ENCODE measurements at places on chromosomes 5 and 9.

DNA sequence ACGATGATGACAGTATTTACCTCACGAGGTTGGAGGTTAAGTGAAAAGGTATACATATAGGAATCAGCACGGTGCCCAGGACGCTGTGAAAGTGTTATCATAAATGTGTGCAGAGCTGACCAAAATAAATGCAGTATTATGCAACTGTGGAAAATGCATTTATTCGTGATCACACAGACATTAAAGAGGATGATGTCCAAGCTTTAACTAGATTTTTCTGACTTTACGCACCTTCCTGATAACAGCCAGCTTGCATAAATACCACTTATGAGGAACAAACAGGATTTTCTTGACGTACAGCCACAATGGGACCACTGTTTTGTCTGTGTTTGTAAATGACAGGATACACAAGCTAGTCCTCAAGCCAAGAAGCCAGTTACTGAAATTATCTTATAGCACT lies 71.4 kb upstream of the ATP10B start:
- no peak for DNase-seq

GRCh38 chr5:66323529-66323895 lies 179.4 kb downstream of the SREK1 start:
- no peak for DNase-seq

- DNase-seq = no peak
Observed at GRCh38 chr5:76555114-76555513, 68.1 kb downstream of the F2RL2 start.

GRCh38 chr5:58775701-58776262 lies 192.9 kb downstream of the RAB3C start:
- DNase-seq = no peak

GRCh38 chr5:14118551-14119320 lies 24.4 kb upstream of the TRIO start:
- no peak for DNase-seq

GRCh38 chr9:92467041-92467440 lies 15.3 kb downstream of the ASPN start:
- no peak for DNase-seq

- no peak for DNase-seq
Observed at GRCh38 chr9:70921136-70921535, 200.3 kb downstream of the TRPM3 start.

- DNase-seq = no peak
Observed at GRCh38 chr9:129379181-129379836, 201.2 kb upstream of the IER5L start.

DNA sequence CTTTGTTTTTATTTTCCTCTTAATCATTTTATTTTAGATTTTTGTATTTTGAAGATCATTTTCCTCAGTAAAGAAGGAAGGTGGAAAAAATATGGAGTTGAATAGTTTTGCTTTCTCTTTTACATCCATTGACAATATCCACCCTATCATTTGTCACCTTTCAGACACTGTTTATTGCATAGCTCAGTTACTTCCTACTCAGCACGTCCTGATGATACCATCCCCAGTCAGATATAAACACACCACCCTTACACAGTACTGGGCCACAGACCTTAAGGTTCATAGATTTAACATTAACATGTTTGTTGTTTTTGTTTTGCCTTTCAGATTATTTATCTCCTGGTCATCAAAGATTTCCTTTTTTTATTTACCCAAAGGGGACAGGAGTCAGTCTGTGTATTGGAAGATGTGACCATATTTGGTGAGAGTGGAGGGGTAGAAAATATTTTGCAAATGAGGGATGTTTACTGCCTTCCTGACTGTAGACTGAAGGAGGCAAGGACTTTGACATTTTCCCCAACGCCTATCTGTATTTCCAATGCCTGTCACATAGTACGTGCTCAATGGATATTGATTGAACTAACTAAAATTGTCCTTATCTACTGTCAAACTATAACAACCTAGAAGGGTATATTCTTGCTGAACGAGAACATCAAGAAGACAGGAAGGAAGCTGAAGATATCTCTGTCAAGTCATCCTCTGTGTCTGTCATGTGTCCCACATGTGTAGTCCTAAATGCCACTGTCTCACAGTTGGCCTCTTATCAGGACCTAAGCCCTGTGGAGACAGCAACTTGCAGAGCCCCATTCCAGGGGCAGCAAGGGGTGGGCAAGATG lies 15.6 kb downstream of the STX17 start:
- no peak for DNase-seq

- no peak for DNase-seq
Observed at GRCh38 chr5:151015974-151016587, 4.3 kb upstream of the GPX3 start.

DNA sequence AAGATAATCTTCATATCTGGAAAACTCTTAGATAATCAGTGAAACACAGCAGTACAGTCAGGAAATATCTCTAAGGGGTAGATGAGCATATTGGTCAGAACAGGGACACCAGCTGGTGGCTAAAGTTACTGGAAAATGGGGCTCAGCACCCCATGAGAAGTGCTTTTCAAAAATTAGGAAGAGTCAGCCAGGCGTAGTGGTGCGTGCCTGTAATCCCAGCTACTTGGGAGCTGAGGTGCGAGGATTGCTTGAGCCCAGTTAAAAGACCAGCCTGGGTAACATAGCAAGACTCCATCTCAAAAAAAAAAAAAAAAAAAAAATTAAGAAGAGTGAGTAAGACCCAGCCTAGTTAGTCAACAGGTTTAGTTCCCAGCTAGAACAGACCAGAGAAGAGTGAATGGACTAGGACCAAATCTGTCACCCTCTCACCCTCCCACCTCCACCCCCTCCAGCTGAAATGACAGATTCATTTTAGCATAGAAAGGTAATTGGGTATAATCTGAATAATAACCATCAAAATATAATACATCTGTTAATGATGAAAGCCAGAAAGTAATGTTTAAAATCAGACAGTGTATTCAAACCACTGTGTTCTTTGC lies 120.9 kb downstream of the CDC42SE2 start:
- DNase-seq = peak; percentile 69

DNA sequence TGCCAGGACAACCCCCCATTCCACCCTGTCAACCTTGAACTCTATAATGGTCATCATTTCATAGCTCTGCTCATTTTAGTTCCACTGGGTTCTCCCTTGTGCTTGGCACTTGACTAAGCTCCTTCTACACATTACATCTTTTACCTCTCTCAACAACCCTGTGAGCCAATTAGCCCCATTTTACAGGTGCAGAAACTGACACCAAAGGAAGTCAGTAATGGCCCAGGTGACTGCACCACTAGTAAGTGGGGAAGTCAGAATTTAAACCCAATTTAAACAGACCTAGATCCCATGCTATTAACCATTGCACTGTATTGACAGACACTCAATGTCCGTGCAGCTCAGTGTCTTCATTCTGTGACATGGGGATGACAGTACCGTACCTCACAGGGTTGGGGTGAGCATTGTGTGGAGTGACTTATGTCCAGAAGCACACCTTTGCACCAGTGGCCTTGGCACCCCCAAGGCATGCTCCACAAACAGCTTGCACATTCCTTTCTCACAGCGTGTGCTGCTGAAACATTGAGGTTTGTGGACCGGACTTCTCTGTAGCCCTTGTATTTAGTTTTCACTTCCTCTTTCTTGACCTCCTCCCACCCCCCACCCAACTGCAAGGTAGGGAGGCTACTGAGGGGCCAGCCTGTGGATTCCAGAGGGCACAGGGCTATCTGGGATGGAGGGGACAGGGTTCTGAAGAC lies 23.1 kb downstream of the IRF1 start:
- DNase-seq = no peak

DNA sequence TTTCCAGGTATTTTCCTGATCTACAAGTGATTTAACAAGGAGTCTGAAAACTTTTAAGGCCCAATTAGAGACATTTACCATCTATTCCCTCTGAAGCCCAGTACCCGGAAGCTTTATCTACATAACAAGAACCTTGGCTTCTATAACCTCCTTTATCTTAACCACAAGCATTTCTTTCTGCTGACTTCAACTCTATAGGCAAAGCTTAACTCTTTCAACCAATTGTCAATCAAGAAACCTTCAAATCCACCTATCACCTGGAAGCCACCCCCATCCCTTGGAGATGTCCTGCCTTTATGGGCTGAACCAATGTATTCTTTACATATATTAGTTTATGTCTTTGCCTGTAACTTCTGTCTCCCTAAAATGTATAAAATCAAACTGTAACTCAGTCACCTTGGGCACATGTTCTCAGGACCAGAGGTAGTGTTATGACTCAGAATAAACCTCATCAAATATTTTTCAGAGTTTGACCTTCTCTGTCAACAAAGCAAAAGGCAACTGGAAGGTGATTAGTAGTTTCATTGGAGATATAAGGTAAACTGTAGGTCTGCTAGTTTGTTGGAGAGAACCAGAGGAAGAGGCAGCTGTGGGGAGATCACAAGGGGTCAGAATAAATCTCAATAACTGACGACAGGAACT lies 13.0 kb upstream of the RIMOC1 start:
- DNase-seq = no peak

DNA sequence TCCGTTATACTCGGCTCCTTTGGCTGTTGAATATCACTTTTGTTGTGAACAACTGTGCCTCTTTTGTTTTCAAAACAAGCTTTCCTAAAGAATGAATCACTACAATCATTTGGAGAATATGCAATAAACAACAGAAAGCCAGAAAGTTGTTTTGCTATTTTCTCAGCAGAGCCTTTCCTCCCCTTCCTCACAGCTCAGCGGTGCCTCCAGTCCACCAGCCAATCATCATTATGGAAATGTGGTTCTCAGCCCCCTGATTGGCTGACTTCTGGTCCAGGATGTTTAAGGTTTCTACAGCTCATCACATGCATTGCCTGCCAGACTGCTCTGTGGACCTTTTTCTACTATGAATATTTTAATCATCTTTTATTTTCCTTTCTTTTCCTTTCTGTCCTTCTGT lies 9.1 kb upstream of the ZNF608 start:
- DNase-seq = no peak

DNA sequence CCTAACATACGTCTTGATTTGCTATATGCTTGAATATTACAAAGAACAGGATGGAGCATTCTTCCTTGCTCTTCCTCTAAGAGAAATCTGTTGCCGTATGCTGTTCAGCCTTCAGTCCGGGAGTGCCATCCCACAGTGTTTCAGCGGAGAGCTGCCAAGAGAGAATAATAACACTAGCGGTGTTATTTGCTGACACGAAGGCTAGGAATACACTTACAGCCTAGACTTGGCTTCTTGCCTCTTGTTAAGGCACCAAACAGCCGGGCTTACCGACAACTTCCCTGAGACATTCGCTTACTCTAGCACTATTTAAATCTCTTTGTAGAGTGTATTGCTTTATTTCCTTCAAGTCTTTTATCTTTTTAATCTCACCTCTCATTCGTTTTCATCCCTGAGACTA lies 31.4 kb downstream of the KCTD16 start:
- DNase-seq = no peak

- DNase-seq = no peak
Observed at GRCh38 chr9:69470186-69470977, 145.4 kb downstream of the ENTREP1 start.

- no peak for DNase-seq
Observed at GRCh38 chr5:19498852-19499251, 489.1 kb downstream of the CDH18 start.

GRCh38 chr5:133265720-133266526 lies 214.1 kb downstream of the HSPA4 start:
- no peak for DNase-seq

GRCh38 chr5:76608833-76609232 lies 14.4 kb downstream of the F2RL2 start:
- no peak for DNase-seq

GRCh38 chr5:136123236-136123768 lies 9.3 kb upstream of the SMAD5 start:
- DNase-seq = no peak

GRCh38 chr9:95840074-95840473 lies 35.4 kb upstream of the ERCC6L2 start:
- no peak for DNase-seq

- peak; percentile 3 for DNase-seq
Observed at GRCh38 chr9:93677641-93678136, 101.3 kb downstream of the PHF2 start.

DNA sequence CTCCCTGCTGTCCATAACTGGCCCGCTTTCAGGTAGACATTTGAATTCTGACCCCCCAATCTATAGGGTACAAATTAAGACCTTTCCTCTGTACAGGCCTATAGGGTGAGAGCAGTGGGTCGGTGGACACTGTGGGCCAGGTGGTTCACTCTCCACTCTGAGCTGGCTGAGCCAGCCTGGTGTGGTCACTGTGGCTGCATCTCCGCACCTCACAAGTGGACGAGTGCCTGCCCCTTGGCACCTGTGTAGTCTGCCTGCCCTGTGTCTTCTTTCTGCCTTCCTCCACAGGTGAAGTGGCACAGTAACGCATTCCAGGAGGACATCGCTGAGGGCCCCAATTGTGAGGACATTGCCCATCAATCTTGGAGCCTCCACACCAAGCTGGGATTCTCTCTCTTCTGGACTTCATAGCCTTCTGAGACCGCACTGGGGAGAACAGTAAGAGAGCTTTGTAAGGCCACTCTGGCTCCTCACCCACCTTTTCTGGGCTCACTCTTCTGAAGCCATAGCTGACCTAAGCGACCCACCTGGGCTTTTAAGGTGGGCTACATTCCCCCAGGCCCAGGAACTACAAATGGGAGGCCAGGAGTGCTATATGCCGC lies 33.5 kb upstream of the JADE2 start:
- no peak for DNase-seq

DNA sequence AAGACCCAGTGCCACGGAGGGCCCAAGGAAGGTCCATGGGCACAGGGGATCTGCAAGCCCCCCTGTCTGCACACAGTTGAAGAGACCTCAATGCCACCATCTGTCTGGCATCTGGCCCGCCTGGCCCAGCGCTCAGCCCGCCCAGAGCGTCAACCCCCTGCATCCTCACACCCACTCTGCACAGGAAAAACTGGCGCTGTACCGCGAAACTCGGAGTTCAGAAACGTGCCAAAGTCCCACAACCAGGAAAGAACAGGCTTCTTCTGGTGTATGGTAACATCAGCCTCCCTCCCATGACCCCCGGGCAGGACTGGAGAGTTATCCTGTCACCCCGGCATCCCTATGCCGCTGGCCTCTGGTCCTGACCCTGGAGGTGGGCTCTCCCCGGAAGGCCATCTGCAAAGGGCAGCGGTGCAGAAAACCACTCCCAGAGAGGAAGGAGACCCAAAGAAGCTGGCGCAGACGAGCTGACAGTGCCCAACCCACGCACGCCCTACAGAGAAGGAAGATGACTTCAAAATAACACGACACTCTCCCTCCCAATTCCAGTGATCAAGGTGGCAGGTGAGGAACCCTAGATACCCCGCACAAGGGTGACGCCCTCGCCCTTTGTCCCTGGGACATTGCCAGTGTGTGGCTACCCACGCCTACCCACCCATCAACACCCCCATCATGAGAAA lies 18.9 kb downstream of the VAV2 start:
- DNase-seq = peak; percentile 5

GRCh38 chr9:72315089-72315509 lies 49.9 kb downstream of the ZFAND5 start:
- no peak for DNase-seq

GRCh38 chr9:97412626-97413385 lies 910 bp downstream of the TDRD7 start:
- no peak for DNase-seq

DNA sequence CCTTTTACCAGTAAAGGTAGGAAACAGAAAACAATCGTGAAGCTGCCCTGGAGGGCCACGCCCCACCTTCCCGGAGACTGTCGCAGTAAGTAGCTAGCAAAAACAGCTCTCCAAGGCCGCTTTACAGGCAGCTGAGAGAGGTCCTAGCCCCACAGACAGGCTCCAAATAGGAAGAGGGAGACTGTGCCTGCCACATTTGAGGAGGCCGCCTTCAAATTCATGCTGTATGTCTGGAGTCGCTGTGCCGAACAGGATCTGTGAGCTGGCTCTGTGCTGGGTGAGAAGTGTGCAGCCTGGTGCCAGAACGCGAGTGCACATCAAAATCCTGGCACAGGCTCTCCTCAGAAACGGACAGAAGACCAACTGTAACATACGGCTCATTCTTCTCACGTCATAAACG lies 582.2 kb downstream of the CETN3 start:
- DNase-seq = no peak

Measured in activated naive CD4-positive, alpha-beta T cell treated with anti-CD3 and anti-CD28 coated beads, Interleukin-2, amount 50 U/mL, for 16 hours (primary cell).